RPMI8226 (cell line): ENCODE measurements at places on chromosomes 12 and 14.

DNA sequence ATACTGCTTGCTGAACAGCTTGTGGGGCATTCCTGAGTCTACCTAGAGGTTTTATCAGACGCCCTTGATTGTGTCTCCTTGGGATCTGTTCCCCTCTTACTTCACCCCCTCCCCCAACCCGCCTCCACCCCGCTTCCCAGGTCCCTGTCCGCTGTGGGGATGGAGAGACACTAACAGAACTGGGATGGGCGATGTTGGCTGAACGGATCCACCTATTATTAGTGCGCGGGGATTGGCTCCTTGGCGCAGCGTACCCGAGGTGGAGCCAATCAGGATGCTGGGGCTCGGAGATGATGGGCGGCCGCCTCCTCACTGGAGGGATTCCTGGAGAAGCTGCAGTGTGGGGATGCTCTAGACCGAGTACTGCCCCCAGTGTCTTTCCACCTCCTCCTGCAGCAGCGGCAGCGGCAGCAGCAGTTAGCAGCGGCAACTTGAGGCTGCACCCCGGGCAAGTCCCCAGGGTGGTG is at the start of gene SYT1:
SYT1 (plus strand) TSS at position 372 of the 467 bp plus-strand sequence.
- no peak for DNase-seq

GRCh38 chr14:105411017-105411941 is 8.3 kb upstream of the MTA1 start:
- DNase-seq: peak; percentile 59

DNA sequence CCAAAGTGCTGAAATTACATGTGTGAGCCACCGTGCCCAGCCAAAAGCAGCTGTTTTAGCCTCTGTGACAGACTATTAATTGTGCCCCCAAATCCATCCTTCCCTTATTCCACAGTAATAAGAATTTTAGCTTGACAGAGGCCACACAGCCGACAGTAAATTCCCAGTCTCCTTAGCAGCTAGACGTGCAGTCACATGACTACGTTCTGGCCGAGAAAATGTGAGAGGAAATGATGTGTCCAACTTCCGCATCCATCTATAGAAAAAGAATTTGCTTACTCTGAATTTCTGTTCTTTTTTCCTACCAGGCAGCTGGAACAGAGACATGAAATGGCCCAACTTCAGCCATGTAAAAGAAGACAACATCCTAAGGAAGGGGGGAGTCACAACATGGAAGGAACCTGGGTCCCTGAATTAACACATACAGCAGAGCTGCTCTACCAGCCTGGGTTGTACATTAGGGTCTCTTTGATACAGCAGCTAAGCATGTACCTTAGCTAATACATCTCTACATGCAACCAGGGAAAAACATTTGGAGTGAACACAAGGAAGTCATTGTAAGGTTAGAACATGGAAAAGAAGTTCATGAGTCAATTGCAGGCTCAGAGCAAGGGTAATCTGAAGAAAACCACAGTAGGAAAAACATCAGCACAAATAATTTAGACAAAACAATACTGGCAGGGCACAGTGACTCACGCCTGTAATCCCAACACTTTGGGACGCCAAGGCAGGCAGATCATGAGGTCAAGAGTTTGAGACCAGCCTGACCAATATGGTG is 35.5 kb downstream of the CIT start:
- no peak for DNase-seq

GRCh38 chr12:21795648-21796328 is 21.3 kb upstream of the KCNJ8 start:
- DNase-seq: no peak

DNA sequence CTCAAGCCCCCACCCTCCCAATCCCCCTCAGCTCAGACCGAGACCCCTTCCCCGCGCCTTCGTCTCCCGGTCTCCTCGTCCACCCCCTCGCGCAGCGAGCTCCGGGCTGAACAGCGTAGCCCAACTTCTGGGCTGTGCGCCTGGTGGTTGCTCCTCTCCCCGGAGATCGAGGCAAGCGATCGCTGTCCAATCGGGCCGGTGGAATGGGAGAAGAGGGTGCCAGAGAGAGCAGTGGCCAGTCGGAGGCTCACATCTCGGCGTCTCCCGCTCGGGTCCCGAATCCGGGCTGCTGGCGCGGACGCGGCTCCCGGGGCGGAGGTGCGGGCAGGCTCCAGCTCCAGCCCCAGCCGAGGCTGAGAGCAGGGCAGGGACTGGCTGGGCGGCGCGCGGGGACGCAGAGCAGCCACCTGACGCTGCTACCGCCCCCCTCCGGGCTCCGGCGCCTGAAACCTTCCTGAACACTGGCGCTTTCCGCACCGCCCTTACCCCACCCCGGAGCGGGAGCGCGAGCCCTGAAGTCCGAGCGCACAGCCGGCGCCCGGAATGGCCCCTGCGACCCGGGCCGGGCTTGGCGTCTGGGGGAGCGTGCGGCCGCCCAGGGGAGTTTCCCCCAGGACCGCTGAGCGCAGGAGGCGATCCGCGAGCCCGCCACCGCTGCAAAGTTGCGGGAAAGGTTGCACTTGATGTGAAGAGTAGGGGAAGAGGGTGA is 508 bp upstream of the KCNH5 start:
- peak; percentile 16 for DNase-seq

DNA sequence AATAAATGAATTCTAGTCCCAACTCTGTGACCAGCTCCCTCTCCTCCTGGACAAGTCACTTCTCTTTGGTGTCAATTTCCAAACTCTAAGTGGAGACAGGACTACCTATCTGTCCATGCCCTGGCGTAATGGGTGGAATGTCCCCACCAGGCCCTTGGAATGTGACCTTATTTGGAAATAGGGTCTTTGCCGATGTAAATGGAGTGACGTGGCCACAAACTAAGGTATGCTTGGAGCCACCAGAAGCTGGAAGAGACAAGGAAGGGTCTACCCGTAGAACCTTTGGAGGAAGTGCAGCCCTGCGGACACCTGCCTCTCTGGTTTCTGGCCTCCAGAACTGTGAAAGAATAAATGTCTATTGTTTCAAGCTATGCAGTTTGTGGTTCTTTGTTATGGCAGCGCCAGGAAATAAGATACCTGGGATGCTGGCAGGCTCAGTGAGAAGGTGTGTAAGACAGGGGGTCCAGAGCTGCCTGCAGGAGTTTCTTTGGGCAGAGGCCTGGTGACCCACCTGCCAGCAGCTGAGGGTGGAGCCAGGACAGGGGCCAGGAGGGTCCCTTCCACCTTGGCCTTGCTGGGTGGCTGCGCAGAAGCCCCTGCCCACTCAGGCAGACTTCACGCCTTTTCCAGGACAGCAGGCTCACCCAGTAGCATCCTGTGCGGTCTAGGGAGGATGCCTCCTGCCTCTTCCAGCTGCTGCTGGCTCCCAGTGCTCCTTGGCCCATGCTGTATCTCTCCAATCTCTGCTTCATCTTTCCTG is 45.8 kb downstream of the ARL6IP4 start:
- no peak for DNase-seq

DNA sequence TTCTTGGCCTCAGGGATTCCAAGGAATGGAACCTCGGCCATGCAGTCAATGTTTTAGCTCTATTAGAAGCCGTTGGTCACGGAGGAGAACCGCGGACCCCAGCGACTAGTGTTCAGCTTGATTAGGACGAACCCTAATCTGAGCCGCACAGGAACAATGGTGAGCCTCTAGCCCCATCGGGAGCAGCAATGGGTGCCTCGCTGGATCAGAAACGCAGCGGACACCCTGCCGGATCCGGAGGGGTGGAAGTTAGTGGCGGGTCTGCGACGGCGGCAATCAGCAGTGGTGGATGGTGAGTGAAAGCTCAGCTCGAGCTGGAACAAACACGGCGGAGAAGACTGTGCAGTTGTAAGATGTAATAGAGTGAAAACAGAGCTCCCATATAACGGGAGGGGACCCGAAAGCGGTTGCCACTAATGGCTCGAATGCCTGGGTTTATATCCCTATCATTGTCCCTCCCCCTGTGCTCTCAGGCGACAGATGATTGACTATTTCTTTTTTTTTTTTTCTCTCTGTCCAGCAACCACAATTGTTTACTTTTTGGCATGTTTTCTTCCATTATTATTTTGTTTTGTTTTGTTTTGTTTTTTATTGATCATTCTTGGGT is 127.7 kb downstream of the ZNF664 start:
- DNase-seq: no peak

GRCh38 chr14:72743626-72744025 is 150.3 kb downstream of the DPF3 start:
- no peak for DNase-seq

- no peak for DNase-seq
These were observed 162.7 kb downstream of the PRKCH start for GRCh38 chr14:61484031-61484430.

- peak; percentile 85 for DNase-seq
These were observed 1330.7 kb upstream of the TMEM132C start for GRCh38 chr12:126936181-126936851.

GRCh38 chr14:57847096-57847495 is 18.8 kb downstream of the SLC35F4 start:
- no peak for DNase-seq

DNA sequence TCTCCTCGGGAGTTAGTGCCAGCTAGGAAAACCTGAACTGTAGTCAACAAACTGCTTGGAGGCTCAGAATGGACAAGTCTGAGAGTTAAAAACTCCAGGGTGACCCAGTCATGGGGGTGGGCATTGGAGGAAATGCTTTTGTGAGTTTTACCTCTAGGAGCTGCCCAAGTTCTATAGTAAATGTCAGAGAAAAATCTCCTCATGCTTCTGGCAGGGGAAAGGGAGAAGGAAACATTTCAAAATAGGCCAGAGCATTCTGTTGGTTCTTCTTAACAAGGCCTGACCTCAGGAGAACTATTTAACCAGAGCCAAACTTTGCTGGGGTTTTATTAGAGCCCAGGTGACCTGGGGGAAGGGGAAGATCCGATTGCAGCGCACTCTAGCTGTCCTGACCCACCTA is 12.3 kb downstream of the NINJ2 start:
- DNase-seq: no peak

DNA sequence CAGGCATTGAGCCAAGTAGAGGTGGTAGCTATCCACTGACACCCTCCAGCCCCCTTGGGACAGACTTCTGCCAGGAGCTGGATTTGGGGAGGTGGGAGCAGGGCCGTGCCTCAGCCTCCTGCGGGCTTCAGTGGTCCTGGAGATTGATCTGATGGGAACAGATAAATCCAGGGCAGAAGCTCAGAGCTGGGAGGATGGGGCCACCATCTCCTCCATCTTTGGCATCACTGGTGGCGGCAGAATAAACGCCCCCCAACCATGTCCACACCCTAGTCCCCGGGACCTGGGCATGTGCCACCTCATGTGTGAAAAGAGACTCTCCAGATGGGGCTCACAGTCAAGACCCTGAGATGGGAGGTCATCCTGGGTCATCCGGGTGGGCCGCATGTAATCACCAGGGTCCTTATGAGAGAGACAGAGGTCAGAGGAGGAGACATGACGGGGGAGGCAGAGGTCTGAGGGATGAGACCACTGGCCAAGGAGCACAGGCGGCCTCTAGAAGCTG is 209.6 kb upstream of the RTL1 start:
- DNase-seq: no peak

DNA sequence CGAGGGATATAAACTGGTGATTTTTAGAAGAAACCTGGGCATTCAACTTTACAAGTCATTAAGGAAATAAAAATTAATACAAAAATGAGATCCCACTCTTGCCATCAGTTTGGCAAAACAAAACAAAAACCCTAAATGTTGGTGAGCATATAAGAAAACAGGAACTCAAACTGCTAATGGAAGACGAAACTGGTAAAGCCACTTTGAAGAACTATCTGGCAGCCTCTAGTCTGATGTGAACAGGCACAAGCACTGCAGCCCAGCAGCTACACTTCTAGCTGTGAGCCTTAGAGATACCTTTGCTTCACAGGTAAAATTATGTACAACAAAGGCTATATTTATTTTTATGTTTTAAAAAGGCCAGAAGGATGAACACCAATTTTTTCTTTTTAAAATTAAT is 459.6 kb downstream of the ZFP36L1 start:
- peak; percentile 4 for DNase-seq

GRCh38 chr12:66409195-66409871 is 107.0 kb downstream of the HELB start:
- DNase-seq: peak; percentile 57

GRCh38 chr12:32253154-32253790 is 146.1 kb upstream of the FGD4 start:
- no peak for DNase-seq
